ENCODE measurements at places on chromosomes 6 and 20. TPM values are rescaled to one million over a fixed set of nuclear protein-coding genes. Genes with fewer than 3 reads are reported as not detected.

SNPH gene
- total RNA-seq: 23.4 TPM

PACSIN1 gene
- 2.8 TPM for total RNA-seq

TCF15 gene
- total RNA-seq: 0.47 TPM

SIRPG gene
- not detected for total RNA-seq

SPTLC3 gene
- 1.1 TPM for total RNA-seq

HIVEP1 gene
- 22.0 TPM for total RNA-seq

GSTA1 gene
- total RNA-seq: 0.31 TPM

FOXF2 gene
- 1.2 TPM for total RNA-seq

FLRT3 gene
- total RNA-seq: 27.5 TPM

PBX2 gene
- 18.1 TPM for total RNA-seq

TREML4 gene
- not detected for total RNA-seq

TBXT gene
- total RNA-seq: not detected

JAG1 gene
- 26.0 TPM for total RNA-seq

CD40 gene
- total RNA-seq: 0.62 TPM

IL20RA gene
- 0.16 TPM for total RNA-seq

PCNA gene
- 40.9 TPM for total RNA-seq

C6orf120 gene
- 24.3 TPM for total RNA-seq

SAPCD1 gene
- 0.31 TPM for total RNA-seq

AIF1 gene
- 4.1 TPM for total RNA-seq

TMEM151B gene
- 53.5 TPM for total RNA-seq

SYNGAP1 gene
- total RNA-seq: 21.5 TPM

SLC52A3 gene
- not detected for total RNA-seq

RAD21L1 gene
- not detected for total RNA-seq

PRKN gene
- 5.9 TPM for total RNA-seq

OR2B6 gene
- total RNA-seq: not detected

PFDN6 gene
- total RNA-seq: 27.0 TPM

LEMD2 gene
- total RNA-seq: 31.8 TPM

SRSF3 gene
- total RNA-seq: 202 TPM

FNDC1 gene
- total RNA-seq: 1.1 TPM

RBM38 gene
- total RNA-seq: 11.2 TPM

IRAK1BP1 gene
- total RNA-seq: 24.3 TPM

FOXA2 gene
- not detected for total RNA-seq

OPN5 gene
- total RNA-seq: not detected
